ENCODE measurements at places on chromosomes 5 and 9.
A peak's percentile ranks its signal among the peaks of the same experiment; 100 is the strongest.

DNA sequence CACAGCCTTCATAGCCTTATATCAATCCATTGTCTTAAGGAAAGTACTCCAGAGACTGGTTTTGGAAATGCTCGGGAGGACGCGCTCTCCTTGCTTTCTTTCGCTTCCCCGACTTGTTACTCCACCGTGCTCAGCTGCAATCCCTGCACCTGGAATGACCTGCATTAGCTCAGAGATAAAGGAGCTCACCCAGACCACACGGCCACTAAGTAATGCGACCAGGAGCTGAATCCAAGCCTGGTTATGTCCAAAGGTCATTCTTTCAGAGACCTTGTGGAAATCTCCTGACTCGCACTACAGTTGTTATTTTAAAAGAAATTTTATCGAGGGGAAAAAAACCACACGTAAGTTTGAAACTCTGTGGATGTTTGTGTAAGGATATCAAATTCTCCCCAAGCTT lies 135.3 kb upstream of the DPYSL3 start:
- no peak for DNase-seq

DNA sequence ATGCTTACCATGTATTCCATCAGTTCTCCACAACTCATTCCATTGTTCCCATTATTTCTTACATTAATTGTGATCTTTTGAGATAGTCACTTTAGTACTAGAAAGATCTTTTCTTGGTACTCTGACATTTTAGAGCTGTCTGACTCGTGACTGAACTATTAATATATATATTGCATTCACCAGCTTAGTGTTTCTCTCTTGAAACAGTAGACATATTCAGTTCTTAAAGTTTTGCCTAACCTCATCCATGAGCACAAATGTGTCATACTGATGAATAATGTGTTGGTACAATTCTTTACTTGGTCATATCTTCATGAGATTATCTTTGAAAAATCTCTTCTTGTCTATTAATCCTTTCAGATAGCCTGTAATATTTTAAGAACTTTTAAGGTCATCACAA lies 74.3 kb downstream of the NLN start:
- no peak for DNase-seq

GRCh38 chr5:154485096-154485491 lies 7.1 kb upstream of the HAND1 start:
- no peak for DNase-seq

DNA sequence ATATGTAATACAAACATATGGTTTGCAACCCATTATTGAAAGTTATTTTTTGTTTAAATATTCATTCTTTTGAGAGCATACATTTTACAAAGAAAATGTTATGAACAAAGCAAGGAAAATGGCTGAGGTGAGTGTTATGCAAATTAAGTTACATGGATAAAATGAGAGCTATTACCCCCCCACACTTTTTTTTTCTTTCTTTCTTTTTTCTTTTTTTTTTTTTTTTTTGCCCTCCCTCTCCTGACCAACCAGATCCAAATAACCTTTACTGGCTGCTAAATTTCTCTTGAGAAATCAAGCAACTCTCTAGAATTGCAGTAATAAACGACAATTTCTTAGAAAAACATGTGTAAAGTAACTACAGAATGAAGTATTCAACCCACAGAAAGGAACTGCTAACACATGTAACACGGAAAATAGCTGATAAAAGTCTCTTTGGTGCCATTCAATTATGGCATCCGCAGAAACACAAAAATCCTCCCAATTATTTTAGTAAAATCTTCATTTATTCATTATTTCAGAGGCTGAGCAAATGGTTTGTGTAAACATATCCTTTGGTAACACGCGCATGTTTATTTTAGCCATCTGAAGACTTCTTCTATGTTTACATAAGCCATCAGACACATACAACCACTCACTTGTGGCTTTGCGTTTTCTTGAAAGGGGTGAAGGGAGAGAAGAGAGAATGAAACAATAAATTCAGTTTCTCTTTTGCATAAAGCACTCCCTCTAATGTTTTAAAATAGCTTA lies 216.1 kb downstream of the NFIB start:
- peak; percentile 23 for DNase-seq

DNA sequence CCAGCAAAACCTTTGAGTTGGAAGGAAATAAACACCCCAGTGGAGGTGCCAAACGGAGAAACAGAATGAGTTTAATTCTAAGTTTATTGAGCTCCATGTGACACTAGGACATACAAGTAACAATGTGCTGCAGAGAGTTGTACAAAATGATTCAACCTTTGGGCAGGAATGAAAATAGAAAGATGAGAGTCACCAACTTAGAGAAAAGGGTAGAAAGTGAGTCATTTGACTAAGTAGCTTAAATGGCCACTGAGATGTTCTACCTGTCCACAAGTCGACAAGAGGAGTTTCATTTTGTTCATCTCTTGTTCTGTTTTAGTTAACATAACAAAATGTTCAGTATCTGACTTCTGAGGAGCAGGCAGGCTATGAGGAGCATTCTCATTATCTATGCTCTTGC lies 284.7 kb downstream of the NR2F1-AS1 start:
- no peak for DNase-seq

Data from amniotic epithelial cell (primary cell).